ENCODE measurements at places on chromosomes 3 and 15.
A peak's percentile ranks its signal among the peaks of the same experiment; 100 is the strongest.

- DNase-seq = no peak
Measured at GRCh38 chr3:136343873-136344555, 93.9 kb downstream of the PCCB start.

GRCh38 chr3:42516443-42516842 is 14.0 kb downstream of the VIPR1 start:
- no peak for DNase-seq

DNA sequence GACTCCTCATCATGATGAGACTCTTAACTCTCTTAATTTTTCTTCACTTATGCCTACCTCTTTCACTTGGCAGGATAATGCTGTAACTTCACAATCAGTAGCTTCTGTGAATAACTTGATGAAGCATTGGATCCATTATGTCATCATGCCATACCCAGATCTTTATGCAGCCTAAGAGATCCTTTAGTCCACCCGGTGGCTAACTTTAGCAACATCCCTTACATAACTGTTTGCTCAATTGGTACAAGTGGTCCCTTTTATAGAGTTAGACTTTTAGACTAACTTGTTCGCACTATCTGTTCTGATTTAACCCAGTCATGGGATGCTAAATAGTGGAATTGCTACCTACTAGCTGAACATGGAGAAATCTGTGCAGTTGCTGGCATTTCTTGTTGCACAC is 184.5 kb downstream of the USP13 start:
- DNase-seq = no peak

- DNase-seq = no peak
Measured at GRCh38 chr3:32261545-32261944, 23.1 kb downstream of the CMTM8 start.

GRCh38 chr3:82939491-82940097 is 1178.1 kb upstream of the GBE1 start:
- DNase-seq = no peak

- DNase-seq = no peak
Measured at GRCh38 chr3:160378331-160379109, 20.5 kb downstream of the IFT80 start.

GRCh38 chr3:116563351-116563750 is 118.1 kb upstream of the LSAMP start:
- no peak for DNase-seq

DNA sequence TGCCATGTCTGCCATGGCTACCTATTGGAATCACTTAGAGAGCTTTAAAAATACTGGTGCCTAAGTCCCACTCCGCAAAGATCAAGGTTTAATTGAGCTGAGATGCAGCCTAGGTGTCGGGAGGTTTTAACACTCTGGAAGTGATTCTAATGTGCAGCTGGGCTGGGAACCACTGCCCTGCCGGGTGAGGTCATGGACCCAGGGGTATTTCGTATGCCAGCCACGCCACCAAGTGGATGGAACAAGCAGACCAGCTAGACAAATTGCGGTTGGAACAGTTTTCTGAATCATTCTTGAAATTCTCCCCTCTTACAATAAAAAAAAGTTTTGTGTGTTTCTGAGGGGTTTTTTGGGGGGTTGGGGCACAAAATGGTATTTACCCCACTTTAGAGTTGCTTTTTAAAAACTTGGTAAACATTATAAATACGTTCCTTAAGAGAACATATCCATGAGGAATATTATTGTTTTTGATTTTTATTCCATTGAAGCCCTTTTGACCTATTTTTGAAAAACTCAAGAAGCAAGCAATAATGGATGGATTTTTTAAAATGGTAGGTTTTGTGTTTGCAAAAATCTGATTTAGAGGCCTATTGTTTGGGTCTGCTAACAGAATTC is 66.2 kb upstream of the CSTA start:
- peak; percentile 43 for DNase-seq

GRCh38 chr15:52252781-52253180 is 42.8 kb downstream of the MYO5C start:
- no peak for DNase-seq

- DNase-seq = no peak
Measured at GRCh38 chr3:107209302-107209990, 167.8 kb upstream of the CCDC54 start.

GRCh38 chr15:52350423-52350822 is 54.8 kb upstream of the MYO5C start:
- DNase-seq = no peak

DNA sequence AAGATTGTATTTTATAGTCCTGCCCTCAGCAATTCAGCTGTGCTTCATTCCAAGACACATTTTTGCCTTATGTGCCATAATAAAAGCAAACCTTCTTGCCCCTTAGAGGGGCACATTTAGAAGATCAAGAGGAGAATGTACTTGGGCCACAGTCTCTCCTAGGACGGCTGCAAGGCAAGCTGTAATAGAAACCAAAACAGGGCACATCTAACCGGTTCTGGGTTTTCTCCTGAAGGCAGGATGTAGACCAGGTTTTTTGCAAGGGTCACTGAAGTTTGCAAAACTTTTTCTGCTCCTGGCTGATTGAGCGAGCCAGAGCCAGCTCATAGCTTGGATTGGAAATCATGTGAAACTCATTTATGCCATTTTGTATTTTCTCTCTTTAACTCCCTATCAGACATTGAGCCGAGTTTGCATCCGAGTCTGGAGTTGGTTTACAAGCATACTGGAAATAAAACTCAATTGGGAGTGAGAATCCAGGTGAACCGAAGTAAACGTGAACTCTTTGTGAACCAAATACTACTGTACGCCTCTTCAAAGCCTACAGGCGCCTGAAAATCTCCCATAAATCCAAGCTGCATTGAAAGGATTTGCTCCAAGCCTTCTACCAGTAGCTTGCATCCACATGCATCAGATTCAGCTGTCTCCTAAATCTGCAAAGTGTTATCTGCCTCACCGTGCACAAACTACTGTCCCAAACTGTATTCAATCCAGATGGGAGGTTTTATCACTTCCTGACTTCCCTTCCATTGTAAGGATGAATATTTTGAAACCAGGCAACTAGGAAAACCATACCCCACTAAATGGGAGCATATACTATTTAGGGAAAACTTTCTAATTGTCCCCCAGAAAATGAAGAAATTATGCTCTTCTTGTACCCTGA is 60.9 kb upstream of the TSC22D2 start:
- no peak for DNase-seq

GRCh38 chr15:55247311-55247710 is 42.3 kb downstream of the RAB27A start:
- no peak for DNase-seq

DNA sequence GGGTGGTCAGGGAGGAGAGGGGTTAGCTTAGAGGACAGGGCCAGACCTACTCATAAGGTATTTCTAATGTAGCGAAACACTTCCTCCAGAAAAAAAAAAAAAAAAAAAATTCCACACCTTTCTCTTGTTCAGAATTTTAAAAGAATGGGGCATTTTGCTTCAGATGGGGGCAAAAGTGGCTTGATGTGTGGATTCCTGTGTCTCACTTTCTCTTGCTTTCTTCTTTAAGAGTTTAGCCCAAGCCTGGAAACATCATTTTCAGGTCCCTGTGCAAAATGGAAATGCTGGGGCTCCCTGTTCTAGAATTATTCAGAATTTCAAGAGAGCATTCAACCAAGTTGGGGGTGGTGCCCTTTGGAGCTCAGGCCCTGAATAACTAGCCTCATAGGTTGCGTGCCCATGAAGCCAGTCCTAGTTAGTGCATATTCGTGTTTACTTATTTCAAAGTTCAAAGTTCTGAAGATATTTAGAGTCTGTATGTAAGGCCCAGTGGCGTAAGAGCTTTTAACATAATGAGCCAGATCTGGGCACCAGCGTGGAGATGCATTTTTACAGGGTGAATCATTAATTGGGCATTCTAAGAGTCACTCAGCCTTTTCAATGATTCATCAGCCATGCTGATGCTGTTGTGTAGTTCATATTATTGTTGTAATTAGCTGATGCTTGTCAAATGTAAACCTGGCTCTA is 104.5 kb downstream of the RPLP1 start:
- DNase-seq = no peak

GRCh38 chr15:58462547-58462946 is 30.8 kb downstream of the LIPC start:
- no peak for DNase-seq
